Activated naive CD4-positive, alpha-beta T cell treated with anti-CD3 and anti-CD28 coated beads, Interleukin-2, amount 50 U/mL, for 72 hours (primary cell): ENCODE measurements at places on chromosomes 5 and 9.

DNA sequence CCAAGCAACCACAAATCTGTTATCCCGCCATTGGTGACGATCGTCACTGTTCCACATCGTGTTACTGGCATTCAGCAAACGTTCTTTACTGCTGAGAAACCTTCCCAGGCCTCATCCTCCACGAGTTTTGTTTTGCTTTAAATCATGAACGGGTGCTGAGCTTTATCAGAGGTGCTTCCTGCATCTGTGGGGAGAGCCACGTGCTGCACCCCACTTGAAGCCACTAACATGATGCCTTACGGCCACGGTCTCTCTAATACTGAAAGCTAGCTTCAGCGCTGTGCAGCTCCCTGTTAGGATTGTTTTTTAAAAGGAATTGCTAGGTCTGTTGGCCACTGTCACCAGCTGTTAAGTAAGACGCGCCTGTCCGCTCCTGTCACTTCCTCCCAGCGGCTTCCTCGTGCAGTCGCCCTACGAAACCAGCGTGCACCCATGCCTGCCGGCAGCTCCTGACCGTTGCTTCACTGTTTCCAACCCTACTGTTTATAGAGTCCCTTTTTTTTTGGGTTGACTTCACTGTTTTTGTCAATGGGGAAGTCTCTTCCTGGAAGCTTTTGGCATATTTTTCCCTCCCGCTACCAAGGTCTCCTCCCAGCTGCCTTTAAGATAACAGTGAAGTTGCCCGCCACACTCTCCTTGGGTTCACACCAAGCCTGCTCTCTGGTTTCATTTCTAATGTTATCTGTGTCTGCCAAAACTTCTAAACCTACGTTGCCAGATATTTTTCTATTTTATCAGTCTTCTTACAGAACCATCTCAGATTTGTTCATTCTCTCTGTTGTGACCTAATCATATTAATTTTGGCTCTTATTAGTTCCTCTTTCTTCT, 20.3 kb downstream of the LPCAT1 start:
- no peak for DNase-seq

- no peak for DNase-seq
These were observed 608.7 kb downstream of the KCTD16 start for GRCh38 chr5:144779368-144779767.

GRCh38 chr5:66337626-66338226, 193.6 kb downstream of the SREK1 start:
- DNase-seq = no peak

- no peak for DNase-seq
These were observed 221.6 kb downstream of the NR2F1-AS1 start for GRCh38 chr5:93359296-93359959.

- DNase-seq = no peak
These were observed 1.9 kb downstream of the NOTCH1 start for GRCh38 chr9:136543830-136544547.

GRCh38 chr5:68074633-68075032, 140.9 kb upstream of the PIK3R1 start:
- no peak for DNase-seq

DNA sequence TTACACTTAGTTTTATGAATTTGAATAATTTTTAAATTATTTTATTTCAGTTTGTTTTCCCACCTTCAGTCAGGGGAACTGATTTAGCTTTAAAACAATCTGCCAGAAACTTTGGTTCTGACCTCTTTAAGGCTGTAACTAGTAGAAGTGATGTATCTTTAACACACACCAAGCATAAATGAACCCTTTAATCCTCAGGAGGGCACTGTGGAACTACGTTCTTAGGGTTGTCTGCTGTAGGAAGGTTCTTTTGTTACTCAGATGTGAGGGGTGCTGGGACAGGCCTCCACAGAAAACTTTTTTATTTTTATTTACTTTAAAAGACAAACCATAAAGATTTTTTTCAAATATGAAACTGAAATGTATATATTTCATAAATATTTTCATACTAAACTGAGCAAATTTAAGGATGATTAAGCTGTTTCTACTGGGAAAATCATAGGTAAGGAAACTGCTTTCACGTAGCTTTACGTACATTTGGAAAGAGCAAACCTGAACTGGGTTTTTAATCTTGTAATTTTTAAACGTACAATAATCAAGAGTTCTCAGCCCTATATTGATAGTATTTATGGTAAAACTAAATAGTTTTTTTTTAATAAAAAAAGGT, 5.3 kb downstream of the KLF4 start:
- no peak for DNase-seq
